ENCODE measurements at places on chromosomes 11 and 22. TPM values are rescaled to one million over a fixed set of nuclear protein-coding genes. Genes with fewer than 3 reads are reported as not detected.
A peak's percentile ranks its signal among the peaks of the same experiment; 100 is the strongest.

RPS3 gene
- total RNA-seq, result 1,048 TPM

KRTAP5-2 gene
- not detected for total RNA-seq

DNA sequence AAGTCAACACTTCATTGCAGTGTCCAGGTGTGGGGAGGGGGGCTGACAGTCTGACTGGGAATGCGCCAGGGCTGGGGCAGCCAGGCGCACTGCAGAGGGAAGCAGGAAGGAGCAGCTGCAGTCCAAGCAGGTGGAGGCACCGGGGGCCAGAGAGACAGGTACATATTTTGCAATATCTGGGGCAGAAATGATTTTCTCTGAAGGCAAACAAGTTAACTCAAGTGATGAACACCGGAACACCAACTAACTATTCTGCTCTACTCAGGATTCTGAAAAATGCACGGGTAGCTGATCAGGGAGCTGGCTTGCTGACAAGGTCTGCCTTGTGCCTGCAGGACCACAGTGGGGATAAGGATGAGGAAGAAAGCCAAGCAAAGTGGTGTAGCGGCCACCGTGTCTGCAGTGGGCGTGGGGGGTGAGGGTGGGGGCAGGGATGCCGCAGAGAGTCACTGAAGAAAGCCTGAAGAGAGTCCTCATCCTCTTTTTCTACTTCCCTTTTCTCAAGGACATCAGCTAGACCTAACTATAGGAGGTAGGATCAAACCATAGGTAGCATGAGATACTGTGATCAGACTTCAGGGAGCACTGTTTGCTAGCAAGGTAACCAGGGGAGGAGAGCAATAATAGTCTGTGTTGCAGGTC, 83.4 kb downstream of the SCN3B start:
- DNase-seq, result no peak

GRCh38 chr11:104691129-104691528, 207.1 kb downstream of the CASP12 start:
- no peak for DNase-seq

DNA sequence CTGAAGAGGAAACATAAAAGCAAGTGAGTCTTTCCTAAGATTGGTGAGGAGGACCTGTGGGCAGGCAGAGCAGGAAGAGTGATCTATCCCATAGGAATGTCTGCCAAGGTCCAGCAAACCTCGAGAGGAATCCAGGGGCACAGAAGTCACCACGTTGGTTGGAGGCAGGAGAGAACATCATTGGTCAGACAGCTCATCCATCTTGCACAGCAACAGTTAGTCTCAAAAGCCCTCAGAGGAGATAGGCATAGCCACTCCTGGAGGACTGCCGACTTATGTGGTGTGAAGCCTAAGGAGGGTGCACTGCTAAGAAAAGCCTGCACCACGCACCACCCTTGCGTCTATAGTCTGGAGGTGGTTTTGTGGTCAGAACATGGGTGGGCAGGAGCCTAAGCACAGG, 109.1 kb downstream of the RASSF10 start:
- DNase-seq, result peak; percentile 94

- DNase-seq, result no peak
Measured at GRCh38 chr11:71331631-71332030, 79.3 kb upstream of the SHANK2 start.

ZFPL1 gene
- total RNA-seq, result 55.2 TPM

- DNase-seq, result no peak
Measured at GRCh38 chr11:112748713-112749543, 212.3 kb upstream of the NCAM1 start.

DNA sequence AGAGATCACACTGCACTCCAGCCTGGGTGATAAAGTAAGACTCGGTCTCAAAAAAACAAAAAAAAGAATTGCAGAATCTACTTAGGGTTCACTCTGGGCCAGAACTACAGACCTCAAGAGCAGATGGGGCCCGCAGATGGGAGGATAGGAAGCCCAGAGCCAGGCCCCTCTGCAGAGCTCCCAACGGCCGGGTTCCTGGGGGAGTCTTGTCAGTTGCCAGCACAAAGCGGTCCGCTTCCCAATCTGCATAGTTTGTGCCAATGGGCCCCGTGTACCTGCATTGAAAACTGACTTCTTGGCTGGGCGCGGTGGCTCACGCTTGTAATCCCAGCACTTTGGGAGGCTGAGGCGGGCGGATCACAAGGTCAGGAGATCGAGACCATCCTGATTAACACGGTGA, 1.7 kb upstream of the CHID1 start:
- no peak for DNase-seq

GRCh38 chr22:45975164-45976161, 1.5 kb downstream of the WNT7B start:
- no peak for DNase-seq

- DNase-seq, result peak; percentile 41
Measured at GRCh38 chr11:126924376-126925040, 76.1 kb downstream of the KIRREL3 start.

DNA sequence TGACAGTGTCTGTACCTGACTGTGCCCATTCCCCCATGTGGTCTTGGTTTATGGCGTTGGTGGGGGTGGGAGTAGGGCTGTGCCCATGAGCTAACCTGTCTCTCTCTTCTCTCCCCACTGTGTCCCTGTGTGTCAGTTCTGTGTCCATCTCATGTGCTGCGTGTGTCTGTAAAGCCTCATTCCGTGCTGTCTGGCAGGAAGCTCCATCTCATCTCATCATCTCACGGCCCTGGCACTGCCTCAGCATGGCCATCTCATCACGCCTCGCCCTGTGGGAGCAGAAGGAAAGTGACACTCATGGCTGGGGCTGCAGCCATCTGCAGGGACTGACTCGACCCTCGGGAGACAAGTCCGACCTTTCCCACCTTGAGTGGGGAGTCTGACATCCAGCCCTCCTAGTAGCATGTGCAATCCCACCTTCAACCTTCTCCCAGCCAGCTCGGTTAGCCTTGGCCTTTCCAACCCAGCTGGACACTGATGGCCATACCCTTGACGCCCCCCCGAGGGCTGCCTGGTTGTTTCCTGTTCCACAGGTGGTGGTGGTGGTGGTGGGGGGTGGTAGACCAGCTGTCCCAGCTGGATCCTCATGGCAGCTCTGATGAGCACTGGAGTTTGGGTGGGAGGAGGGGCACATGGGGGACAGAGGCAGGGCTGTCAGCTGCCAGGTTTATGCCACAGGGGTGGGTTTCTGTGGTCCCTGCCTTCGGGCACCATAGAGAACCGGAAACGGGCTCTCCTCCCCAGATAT, 19.0 kb downstream of the MYO18B start:
- no peak for DNase-seq

DNA sequence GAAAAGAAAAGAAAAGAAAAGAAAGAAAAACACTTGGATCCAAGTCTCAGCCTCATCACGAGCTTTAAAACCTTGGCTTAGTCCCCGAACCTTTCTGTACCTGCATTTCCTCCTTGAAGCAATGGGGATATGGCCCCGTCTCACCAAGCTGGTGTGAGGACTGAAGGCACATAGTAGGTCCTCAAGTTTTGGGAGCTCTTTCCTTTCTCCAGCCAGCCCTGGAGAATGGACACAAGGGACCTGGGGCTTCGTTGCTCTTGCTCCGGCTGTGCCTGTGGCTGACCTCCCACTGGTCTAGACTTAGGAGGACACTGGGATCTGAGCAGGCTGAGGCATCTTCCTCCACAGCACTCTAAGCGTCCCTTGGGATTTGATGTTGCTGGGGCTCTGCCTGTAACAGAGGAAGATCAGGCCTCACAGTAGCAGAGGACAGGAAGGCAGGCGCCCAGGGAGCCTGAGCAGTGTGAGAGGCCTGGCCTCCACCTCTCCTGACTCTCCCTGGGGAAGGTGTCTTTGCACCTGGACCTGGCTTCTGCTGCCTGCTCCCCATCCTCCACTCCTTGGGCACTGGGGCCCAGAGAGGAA, 32.8 kb downstream of the KCNC1 start:
- peak; percentile 37 for DNase-seq

DNA sequence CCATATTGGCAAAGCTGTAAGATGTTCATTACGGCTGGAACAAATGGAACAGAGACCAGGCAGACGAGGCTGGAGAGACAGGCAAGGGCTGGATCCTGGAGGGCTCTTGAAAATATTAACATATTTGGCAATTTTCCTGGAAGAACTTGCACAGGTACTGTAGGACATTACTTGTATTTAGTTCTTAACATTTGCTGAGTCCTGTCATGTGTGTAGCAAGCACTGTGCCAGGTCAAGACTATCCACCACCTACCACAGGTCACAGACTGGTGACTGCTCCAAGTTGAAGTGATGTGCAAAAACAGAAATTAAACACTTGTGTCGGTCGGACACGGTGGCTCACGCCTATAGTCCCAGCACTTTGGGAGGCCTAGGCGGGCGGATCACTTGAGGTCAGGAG, 58.7 kb upstream of the TNRC6B start:
- DNase-seq, result no peak

- peak; percentile 63 for DNase-seq
Measured at GRCh38 chr22:23774922-23775436, 2.3 kb downstream of the MMP11 start.

DNA sequence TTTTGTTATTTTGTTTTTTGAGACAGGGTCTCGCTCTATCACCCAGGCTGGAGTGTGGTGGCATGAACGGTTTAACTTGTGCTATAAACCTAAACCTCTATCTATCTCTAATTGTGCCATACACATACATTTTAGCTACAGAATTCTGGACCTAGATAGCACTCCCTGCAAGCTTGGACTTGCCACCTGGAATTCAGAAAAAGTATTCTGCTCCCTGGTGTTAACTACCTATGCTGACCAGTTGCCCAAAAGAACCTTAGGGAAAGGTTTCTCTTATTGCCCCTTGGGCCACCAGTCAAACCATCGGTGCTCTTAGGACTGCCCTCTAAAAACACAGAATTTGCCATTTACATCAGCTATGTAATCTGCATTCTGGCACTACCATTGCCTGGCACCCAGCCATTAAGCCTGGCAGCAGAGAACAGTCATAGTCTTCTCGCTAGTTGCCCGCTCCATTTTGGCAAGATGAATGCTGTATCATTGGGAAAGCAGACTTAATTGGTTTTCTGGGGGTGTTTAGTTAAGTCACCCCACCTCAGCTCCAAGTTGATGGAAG, 55.3 kb downstream of the ETS1 start:
- DNase-seq, result no peak

GRCh38 chr22:28788601-28789000, 11.8 kb downstream of the XBP1 start:
- no peak for DNase-seq

DNA sequence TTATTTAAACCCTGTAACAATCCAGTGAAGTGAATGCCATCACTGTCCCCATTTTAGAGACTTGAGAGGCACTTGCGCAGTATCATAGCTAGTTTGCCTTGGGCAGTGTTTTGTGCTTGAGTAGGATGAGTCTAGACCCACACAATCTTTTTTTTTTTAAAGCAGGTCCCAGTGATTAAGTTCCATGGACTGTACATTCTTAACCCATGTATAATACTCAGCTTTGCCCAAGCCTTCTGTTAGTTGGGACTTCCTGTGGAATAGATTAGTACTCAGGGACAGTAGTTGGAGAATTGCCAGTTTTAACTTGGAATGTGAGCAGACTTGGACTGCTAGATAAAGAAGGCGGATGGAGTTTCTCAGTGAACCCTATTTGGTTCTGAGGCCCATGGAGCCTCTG, 108.6 kb upstream of the RASSF10 start:
- peak; percentile 92 for DNase-seq

KCNK4 gene
- not detected for total RNA-seq

NXPE2 gene
- total RNA-seq, result not detected

ZNF280A gene
- not detected for total RNA-seq

DNA sequence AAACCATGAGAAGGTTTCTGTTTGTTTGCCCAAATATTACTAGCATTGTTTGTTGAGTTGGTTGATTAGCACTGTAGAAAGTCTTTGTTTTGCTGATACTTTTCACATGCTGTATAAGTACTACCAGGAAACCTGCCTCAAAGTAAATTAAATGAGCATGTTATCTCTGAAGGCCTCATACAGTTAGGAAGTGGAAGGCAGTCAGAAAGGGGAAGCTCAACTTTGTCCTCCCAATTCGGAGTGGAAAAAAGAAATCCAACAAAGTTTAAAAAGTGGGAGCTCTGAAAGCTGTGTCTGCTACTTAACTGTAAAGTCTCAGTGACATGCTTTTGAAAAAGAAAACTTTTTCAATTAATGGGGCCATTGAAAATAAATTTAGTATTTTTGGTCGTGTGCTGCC, 188.3 kb upstream of the BLID start:
- no peak for DNase-seq

DNA sequence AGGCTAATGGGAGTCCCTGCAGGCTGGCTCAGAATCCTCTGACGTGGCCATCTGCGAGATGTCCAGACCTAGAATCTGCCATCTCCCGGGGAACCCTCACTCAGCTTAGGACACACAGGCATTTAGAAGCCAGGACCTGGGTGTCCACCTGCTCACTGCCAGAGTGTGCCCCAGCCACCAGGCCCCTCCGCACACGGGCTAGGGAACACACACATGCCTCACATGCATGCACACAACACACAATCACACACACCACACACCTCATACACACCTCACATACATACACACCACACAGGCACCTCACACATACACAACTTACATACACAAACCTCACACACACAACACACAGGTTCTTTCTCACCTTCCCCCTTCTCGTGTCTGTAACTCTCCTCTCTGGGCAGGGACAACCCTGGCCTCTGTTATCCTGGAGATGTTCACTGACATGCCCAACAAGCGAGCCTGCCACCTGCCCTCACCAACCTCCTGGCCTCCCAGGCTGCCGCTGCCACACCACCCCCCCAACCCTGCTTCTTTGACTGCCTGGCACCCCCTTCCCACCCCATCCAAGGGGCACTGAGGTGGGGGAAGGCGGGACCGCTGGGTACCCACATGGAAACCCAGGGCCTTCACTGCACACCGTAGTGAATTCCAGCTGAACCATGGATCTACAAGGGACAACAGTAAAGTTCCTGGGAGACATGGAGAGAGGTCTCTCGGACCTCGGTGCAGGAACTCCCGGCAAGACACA, 38.1 kb downstream of the GNB1L start:
- DNase-seq, result no peak

GRCh38 chr11:17328871-17329494, 22.6 kb upstream of the NCR3LG1 start:
- no peak for DNase-seq

DNA sequence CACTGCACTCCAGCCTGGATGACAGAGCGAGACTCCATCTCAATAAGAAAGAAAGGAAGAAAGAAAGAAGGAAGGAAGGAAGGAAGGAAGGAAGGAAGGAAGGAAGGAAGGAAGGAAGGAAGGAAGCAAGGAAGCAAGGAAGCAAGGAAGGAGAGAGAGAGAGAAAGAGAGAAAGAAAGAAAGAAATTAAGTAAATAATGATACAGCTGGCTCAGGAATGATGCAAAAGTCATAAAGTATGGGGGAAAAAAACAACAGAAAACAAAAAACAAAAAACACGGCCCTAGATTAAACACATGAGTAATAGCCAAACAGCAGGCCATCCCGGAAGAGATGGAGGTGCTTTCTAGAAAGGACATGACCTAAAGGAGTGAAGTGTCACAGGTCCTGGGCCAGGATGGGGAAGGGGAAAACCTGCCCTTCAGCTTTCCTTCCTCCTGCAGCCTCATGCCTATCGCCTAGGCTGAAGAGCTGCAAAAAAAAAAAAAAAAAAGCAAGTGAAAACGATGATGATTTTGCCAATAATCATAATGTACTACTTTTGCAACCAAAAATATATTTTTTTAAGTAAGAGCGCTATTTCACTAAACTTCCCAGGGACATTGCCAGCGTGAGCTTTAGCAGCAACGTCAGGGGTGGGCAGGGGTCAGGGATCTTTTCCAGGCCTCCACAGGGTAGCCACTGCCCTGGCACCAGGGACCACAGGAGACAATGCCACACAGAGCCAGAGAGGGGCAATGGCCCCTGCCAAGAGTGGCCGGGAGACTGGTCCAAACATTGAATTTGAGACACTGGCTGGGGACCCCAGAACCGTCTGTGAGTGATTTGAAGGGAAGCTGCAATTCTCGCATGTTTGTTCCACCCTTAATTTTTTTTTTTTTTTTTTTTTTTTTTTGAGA, 28.2 kb upstream of the TMPRSS4 start:
- no peak for DNase-seq

GRCh38 chr22:37782340-37783168, 25.2 kb upstream of the GCAT start:
- DNase-seq, result peak; percentile 70
